ENCODE measurements at places on chromosomes 3 and 15. TPM values are rescaled to one million over a fixed set of nuclear protein-coding genes. Genes with fewer than 3 reads are reported as not detected.

- H3K27ac ChIP-seq: no peak overlapping the region
- no peaks in the 10 kb centered on the region for H3K4me1 ChIP-seq
- DNase-seq: no peak
- H3K27me3 ChIP-seq: no peaks in the 10 kb centered on the region
Observed at GRCh38 chr3:131701153-131701770, 198.5 kb upstream of the MRPL3 start.

DNA sequence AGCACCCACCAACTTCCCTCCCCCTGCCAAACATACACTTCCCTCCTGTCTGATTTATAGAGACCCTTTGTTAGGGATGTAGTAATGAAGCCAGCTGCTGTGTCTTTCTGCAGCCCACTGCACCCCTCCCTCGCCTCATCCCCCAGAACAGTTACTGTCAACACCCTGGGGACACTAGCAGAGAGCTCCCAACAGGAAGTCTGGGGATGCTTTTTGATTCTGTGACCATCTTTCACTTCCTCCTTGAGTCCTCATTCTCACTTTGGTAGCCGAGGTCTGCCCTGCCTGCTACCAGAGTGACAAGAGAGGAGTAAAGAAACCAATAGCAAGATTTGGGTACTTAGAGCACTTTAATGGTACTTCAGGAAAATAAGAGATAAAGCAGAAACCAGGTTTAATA is 201.6 kb downstream of the SATB1 start:
- H3K4me3 ChIP-seq: no peak overlapping the region
- no peaks in the 10 kb centered on the region for H3K4me1 ChIP-seq
- no peaks in the 10 kb centered on the region for H3K36me3 ChIP-seq
- no peak for DNase-seq
- H3K27ac ChIP-seq: no peak overlapping the region

DNA sequence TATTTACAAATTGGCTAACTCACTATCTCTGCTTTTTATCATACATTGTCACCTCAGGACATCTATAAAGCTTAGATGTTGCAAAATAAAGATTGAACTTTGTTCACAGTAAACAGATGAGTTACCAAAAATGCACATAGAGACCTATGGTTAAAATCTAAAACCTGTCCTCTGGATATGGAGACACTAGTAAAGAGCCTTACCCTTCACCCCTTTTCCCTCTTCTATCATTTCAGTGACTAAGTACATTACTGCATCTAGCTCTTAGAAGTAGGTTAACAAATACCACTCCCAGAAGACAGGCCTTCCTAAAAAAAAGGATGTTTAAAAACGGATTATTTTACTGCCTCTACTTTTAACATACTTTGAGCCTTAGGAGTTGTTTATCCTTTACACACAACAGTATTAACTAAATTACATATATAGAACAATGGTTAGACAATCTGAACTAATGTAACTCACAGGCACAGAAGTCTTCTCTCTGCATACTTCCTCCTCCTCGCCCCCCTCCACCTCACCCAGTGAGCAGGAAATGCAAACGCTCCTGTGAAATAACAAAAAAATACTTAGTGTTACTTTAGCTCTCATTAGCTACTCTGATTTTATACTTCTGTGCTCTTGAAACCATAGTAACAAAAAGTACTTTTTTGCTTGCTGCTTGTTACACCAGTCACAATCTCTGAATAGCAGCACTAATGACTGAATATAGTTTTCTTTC is 23.3 kb downstream of the IREB2 start:
- DNase-seq: peak; percentile 9
- no peak overlapping the region for H3K27ac ChIP-seq
- H3K4me1 ChIP-seq: peaks cover 5% of the 10 kb centered on the region
- peaks cover 7% of the 10 kb centered on the region for H3K36me3 ChIP-seq
- no peaks in the 10 kb centered on the region for H3K27me3 ChIP-seq
- no peak overlapping the region for H3K4me3 ChIP-seq

- H3K36me3 ChIP-seq: no peaks in the 10 kb centered on the region
- H3K4me3 ChIP-seq: no peak overlapping the region
- H3K27me3 ChIP-seq: no peaks in the 10 kb centered on the region
- H3K4me1 ChIP-seq: peaks cover 21% of the 10 kb centered on the region
Observed at GRCh38 chr3:150345021-150345538, 63.0 kb upstream of the TSC22D2 start.

PTPRG gene
- 8.9 TPM for polyA plus RNA-seq

FANCI gene
- 10.8 TPM for polyA plus RNA-seq
